ENCODE measurements at places on chromosomes 16 and 17.
A peak's percentile ranks its signal among the peaks of the same experiment; 100 is the strongest.

- DNase-seq, result peak; percentile 36
Measured at GRCh38 chr16:87550495-87550961, 51.8 kb upstream of the JPH3 start.

- no peak for DNase-seq
Measured at GRCh38 chr17:71019699-71020098, 850.4 kb downstream of the KCNJ2 start.

GRCh38 chr16:16928532-16929109, 542.1 kb downstream of the XYLT1 start:
- DNase-seq, result no peak

DNA sequence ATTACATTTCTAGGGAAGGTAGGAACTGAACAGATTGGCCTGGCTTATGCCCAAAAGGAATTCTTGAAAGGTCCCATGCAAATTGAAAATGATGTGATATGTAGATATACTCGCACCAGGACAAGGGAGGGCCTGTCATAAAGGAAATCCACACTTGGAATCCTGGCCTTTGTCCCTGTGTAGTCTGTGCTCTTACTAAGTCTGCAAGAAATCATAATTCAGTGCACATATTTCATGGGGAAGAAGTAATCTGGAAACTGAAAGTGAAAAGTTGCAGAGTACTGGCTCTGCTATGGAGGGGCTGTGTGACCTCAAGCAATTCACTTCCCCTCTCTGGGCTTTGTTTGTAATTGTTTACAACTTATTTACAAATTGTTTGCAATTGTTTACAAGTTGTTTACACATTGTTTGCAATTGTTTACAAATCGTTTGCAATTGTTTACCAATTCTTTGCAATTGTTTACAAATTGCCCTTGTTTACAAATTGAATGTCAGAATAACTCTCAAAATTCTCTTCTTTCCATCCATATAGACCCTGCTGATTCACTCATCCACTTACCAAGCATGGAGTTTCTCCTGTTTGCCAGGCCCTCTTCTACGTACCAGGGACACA, 12.9 kb downstream of the SCNN1G start:
- DNase-seq, result no peak

DNA sequence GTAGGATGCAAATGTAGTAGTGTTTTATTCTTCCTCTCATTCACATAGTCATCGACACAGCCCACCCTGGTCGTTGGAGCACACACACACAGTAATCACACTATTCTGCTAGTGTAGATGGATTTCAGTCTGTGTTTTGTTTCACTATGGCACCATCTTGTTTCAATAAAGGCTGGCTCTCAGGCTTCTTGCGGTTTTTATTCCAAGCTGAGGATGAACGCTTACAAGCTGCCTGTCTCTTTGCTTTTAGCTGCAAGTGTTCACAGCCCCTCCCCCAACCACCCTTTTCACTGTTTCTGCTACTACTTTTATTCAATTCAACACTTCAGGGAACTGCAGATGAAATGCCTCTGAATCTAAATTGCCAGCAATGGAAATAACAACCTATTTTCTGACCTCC, 140.9 kb upstream of the PMFBP1 start:
- no peak for DNase-seq

- DNase-seq, result no peak
Measured at GRCh38 chr17:74249590-74250270, 24.3 kb upstream of the DNAI2 start.

DNA sequence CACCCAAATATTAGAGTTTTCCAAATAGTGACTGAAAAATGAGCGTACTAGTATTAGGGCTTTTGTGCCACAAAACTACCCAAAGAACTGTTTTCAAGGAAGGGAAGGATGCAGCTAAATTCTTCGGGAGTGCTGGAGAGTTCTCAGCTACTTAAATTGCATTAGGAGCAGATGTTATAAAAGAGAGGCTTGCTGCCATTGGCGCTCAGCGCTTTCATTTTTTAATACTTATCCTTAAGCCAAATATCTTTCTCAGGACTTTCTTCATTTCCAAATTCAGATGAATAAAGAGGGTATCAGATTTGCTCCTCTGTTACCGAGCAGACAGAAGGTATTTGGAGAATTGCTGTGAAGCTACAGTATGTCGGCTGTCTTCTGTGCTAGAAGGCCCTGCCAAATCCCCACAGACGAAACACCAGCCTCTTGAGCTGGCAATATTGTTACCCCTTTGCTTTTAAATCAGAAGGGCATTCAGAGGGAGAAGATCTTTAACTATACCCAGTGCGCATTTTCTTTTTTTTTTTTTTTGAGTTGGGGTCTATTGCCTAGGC, 47.2 kb upstream of the CLEC18A start:
- no peak for DNase-seq

DNA sequence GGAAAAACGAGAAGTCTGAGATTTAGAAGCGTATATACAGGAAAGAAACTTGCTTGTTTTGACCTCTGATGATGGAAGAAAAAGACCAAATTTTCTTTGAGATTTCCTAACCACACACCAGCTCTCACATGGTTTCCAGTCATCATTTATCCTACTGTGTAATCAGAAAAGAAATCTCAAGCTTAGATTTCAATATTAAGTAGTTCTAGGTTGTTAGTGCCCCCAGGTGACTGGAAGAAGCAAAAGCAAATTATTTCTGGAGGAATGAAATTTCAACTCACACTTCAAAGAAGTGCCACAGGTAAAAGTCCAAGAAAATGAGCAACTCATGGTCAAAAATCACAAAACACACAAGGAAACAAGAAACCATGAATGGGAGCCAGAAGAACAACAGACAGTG, 51.8 kb upstream of the KDM6B start:
- no peak for DNase-seq

GRCh38 chr16:12757546-12757945, 46.1 kb downstream of the CPPED1 start:
- no peak for DNase-seq

DNA sequence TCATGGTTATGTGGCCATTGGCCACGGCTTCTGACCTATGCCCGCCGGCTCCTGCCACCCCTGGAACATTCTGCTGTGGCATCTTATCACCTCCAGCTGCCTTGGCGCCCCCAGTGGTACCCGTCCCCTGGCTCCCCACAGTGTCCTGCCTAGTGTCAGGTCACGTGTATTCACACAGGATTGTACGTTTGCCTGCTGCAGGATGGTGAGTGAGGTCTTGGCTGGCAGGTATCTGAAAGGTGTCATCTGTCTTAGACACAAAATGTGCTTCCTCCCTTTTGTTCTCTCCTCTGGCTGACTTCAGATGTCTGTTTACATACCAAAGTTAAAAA, 24.9 kb downstream of the DBNDD1 start:
- DNase-seq, result no peak

GRCh38 chr17:3529817-3530741, 27.5 kb downstream of the TRPV3 start:
- no peak for DNase-seq

- DNase-seq, result no peak
Measured at GRCh38 chr16:69754143-69754468, 620 bp downstream of the NOB1 start.

GRCh38 chr17:35073183-35073790, 9.8 kb upstream of the RFFL start:
- DNase-seq, result no peak

- DNase-seq, result no peak
Measured at GRCh38 chr17:42192189-42193126, 1.8 kb downstream of the GHDC start.

DNA sequence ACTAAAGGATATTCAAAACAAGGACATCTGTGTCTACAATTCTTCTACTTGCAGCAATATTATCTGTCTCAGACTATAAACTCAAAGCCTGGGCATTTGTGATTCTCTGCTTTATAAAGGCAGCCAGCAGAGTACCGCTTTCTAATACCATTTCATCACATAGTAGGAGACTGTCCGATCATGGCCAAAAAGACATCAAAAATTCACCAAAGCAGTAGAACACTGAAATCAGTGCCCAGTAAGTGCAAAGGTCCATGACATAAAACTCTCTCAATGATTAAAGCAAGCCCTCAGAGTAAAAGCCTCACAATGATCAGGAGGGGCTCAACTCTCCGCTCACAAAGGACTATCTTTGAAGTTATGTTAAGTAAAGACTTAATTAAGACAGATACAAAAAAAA, 23.0 kb downstream of the ERN1 start:
- DNase-seq, result no peak

DNA sequence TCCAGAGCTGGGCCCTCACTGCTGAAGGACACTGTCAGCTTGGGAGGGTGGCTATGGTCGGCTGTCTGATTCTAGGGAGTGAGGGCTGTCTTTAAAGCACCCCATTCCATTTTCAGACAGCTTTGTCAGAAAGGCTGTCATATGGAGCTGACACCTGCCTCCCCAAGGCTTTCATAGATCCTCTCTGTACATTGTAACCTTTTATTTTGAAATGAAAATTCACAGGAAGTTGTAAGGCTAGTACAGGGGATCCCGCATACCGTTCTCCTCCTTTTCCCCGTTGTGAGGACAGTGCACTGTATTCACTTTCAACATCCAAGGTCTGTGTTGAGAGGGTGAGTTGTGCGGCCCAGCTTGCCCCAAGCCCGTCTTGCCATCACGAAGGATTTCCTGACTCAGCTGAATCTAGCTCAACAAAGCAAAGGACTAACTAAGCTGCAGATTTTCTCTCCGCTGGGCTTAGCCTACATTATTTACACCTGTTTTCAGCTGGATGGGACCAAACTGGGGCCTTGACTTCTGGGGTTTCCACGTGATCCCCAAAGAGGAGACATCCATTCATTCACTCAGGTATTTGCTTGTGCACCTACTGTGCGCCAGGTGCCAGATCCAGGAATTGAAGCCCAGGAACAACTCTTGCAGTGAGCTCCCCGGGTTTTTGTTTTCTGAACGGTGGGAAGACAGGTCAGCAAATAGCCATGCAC, 5.2 kb upstream of the TMEM235 start:
- DNase-seq, result no peak

DNA sequence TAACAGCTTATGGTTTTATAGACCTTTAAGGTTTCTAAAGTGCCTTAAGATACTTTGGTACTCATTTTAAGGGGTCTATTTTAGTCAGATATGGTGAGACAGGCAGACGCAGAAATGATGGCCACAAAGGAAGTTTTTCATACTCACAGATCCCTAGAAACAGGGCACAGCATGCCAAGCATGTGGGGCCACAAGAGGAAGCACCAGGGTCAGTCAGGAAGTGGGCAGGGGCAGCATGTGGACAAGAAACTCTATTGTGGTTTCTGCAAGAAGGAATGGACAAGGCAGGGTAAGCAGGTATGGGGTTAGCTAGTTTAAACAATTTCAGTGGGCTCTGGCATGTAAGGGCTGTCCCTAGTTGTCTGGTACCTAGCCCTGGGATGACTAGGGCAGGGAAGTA, 8.5 kb downstream of the EFCAB3 start:
- DNase-seq, result no peak

GRCh38 chr17:76755285-76755684, 17.4 kb downstream of the MFSD11 start:
- no peak for DNase-seq

DNA sequence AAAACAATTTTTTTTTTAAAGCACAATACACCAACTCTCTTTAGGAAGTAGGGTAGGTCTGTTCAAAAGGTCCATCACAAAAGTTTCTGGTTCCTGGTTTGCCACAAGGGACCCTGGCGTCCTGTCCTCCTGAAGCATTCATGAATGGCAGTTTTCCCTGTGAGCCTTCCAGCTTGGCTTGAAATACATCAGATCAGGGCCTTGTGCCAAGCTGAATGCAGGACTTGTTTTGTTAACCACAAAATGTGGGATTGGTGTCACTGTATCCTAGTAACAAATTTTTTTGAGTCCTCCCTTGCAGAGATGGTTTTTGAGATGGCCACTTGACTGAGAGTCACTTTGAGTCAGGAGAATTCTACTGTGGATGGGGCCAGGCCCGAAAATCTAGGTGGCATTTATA, 3.9 kb downstream of the GNAO1 start:
- no peak for DNase-seq

Measured in CD4-positive, alpha-beta T cell treated with Interleukin-15 for 1 hour (primary cell).